ENCODE measurements at places on chromosomes 5 and 9. TPM values are rescaled to one million over a fixed set of nuclear protein-coding genes. Genes with fewer than 3 reads are reported as not detected.
A peak's percentile ranks its signal among the peaks of the same experiment; 100 is the strongest.

- DNase-seq: no peak
Measured at GRCh38 chr5:151780348-151780747, 8.6 kb downstream of the G3BP1 start.

GRCh38 chr5:101561018-101561417 lies 657.9 kb upstream of the ST8SIA4 start:
- DNase-seq: no peak

DNA sequence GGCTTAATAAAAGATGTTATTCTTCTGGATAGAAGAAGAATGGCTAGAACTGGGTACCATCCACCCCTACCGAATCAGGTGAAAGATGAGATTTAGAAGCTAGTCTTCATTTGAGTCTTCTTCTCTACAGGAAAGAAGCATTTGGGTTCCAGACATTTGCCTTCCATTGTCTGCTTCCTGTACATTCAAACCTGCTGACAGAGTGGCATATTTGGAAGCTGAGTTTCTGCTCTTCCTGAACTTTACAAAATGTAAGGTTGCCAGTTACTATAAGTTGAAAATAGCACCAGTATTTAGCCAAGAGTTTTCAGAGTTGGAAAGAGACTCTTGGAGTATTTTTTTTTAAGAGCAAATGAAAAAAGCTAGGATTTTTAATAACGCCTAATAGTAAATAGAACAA lies 525.4 kb upstream of the TLE4 start:
- no peak for DNase-seq

SLC2A8 gene
- 4.1 TPM for total RNA-seq

EGFLAM gene
- not detected for total RNA-seq

- no peak for DNase-seq
Measured at GRCh38 chr9:19208653-19209052, 21.8 kb upstream of the DENND4C start.

- no peak for DNase-seq
Measured at GRCh38 chr5:158881091-158881880, 218.4 kb downstream of the EBF1 start.

TTC39B gene
- total RNA-seq: 33.6 TPM

- no peak for DNase-seq
Measured at GRCh38 chr5:173823274-173823644, 64.9 kb upstream of the CPEB4 start.

DNA sequence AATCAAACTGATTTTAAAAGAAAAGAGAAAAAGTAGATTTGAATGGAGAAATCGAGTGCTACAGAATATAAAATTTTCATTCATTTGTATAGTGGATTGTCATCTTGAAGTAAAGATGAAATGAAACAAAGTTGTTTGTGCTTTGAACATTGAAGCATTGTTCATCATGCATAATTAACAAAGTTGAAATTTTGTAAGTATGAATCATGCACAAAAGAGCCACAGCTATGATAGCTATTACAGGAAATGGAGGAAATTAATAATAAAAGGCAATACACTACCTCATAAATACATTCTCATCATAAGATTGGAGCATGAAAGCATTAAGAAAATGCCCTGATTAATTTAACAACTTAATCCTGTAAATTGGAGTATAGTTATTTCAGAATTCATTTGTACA lies 153.4 kb upstream of the TLX3 start:
- DNase-seq: no peak

SLC1A3 gene
- 1.5 TPM for total RNA-seq

DNA sequence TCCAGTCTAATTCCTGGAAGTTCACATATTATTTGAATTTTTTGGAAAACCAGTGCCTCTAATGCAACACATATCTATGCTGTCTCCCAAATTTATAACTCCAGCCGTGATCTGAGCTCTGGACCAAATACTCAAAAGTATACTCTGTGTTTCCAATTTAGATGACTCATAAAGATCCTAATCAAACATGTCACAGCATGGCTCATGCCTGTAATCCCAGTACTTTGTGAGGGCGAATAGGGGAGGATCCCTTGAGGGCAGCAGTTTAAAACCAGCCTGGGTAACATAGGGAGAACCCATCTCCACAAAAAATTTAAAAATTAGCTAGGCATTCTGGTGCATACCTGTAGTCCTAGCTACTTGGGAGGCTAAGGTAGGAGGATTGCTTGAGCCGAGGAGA lies 388.0 kb downstream of the CDH12 start:
- no peak for DNase-seq

GRCh38 chr5:118956727-118957126 lies 31.6 kb downstream of the DTWD2 start:
- DNase-seq: no peak

DBH gene
- not detected for total RNA-seq

- peak; percentile 11 for DNase-seq
Measured at GRCh38 chr5:135059000-135059923, 25.2 kb upstream of the PITX1 start.

GRCh38 chr9:70641631-70642030 lies 227.2 kb upstream of the KLF9 start:
- no peak for DNase-seq

- no peak for DNase-seq
Measured at GRCh38 chr5:26872337-26872736, 166.0 kb downstream of the CDH9 start.

GRCh38 chr9:110101531-110102161 lies 106.3 kb downstream of the C9orf152 start:
- DNase-seq: no peak

- DNase-seq: no peak
Measured at GRCh38 chr9:94967482-94967881, 241.0 kb downstream of the AOPEP start.

FOXD4L4 gene
- total RNA-seq: 0.28 TPM
